Stimulated activated CD4-positive, alpha-beta T cell treated with anti-CD3 and anti-CD28 coated beads, Interleukin-12 subunit alpha, Interleukin-12 subunit beta, amount 100 ng/mL, for 4 hours (primary cell): ENCODE measurements at places on chromosomes 12 and 14.
A peak's percentile ranks its signal among the peaks of the same experiment; 100 is the strongest.

DNA sequence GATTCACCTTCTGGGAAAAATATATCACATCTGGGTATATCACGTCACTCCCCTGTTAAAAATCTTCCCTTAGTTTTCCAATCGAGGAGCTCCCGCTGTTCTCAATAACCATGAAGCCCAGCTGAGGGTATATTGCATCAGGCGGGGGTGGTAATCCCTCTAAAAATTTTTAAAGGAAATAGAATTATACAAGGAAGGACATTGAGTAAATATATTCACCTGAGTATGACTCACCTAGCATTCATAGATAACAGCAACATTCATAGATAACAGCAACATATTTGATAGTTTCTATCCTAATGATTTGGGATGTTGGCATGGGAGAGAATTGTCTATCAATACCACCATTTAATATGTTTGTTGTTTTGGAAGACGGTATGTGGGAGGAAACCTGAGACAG lies 473.6 kb downstream of the RMST start:
- no peak for DNase-seq

- no peak for DNase-seq
Observed at GRCh38 chr12:72502546-72502945, 230.4 kb downstream of the TRHDE start.

GRCh38 chr14:71336489-71337192 lies 429.4 kb downstream of the PCNX1 start:
- DNase-seq: no peak

- peak; percentile 3 for DNase-seq
Observed at GRCh38 chr14:22113401-22113800, 439.8 kb upstream of the OR4E1 start.
